Effector memory CD4-positive, alpha-beta T cell (primary cell): ENCODE measurements at places on chromosomes 2 and 18.

- DNase-seq: peak; percentile 44
These were observed 776 bp upstream of the KLF7 start for GRCh38 chr2:207166349-207167098.

- DNase-seq: no peak
These were observed 319.9 kb downstream of the TSN start for GRCh38 chr2:122075381-122075780.

DNA sequence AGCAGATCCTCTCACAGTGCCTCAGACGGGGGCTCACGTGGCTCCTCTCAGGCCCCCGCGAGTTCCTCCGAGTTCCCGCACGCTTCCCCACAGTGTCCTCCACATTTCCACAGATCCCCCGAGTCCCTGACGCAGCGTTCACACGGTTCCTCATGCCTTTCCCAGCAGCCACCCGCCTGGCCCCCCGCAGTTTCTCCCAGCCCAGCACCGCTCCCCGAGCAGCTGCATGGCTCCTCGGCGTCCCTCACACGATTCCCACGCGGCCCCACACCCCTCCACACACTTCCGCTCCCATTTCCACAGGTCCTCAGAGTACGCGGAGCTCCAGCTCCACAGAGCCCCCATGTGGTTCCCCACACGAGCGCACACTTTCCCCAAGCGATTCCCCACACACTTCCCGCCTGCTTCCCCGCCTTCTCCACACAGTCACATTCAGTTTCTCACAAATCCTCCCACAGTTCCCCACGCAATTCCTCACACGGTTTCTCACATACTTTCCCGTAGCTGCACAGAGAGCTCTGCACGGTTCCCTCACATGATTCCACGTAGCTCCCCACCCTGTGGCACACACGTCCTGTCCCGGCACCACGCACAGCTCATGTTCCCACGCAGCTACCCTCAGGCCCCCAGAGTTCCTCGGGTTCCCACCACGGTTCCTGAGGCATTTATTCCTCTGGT lies 39.9 kb downstream of the KIF1A start:
- no peak for DNase-seq

- DNase-seq: no peak
These were observed 94.6 kb downstream of the NYAP2 start for GRCh38 chr2:225494100-225494459.

DNA sequence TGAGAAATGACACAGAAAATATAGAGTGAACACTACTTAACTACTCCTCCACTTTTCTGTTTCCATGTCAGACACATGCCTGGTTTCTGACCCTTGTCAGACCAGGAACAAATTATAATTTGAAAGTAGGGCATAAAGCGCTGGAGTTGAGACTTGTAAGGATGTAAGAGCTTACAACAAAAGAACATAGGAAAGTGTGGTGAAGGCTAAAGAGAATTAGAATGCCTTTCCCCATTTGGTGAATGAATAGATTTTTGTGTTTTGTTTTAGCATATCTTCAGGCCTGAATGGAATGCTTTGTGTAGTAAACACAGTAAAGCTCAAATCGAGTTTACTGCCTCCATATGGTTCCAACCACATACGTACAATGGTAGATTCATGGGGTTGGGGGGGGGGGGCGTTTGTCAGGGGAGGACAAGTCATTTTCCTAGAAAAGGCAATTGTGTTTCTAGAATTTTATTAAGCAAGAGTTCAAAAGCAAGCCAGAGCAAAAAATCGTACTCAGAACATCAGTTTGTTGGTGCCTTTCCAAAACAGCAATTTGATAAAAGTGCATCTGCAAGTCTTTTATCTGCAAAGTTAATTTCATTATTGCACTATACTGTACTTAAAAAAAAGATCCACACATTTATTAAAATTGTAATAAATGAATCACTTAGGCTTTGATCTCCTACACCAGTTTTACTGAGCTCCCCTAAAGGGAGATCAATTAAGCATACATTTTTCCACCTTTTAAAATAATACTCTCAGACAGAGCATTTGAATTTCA lies 30.9 kb downstream of the NRXN1 start:
- DNase-seq: no peak

- no peak for DNase-seq
These were observed 86.6 kb downstream of the DNER start for GRCh38 chr2:229627728-229628127.

DNA sequence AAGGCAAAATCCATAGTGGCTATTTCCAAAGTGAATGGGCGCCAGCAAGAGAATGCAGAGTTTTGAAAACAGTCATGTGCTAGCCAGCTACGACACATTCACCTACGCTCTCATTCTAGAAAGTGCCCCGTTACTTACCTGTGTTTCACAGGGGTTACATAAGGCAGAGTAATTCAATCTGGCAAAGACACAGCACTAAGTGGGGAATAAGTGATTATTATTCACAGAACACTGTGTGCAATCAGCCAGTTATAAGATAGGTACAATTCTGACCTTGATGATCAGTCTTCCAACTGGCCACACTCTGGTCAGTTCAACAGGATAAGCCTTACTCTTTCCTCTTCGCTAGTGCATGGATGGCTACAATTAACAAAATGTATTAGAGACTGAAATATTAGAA lies 105.8 kb downstream of the CABYR start:
- DNase-seq: no peak

GRCh38 chr2:236975766-236976165 lies 109.9 kb upstream of the COPS8 start:
- no peak for DNase-seq

- no peak for DNase-seq
These were observed 40.0 kb upstream of the PUM2 start for GRCh38 chr2:20390524-20391123.

DNA sequence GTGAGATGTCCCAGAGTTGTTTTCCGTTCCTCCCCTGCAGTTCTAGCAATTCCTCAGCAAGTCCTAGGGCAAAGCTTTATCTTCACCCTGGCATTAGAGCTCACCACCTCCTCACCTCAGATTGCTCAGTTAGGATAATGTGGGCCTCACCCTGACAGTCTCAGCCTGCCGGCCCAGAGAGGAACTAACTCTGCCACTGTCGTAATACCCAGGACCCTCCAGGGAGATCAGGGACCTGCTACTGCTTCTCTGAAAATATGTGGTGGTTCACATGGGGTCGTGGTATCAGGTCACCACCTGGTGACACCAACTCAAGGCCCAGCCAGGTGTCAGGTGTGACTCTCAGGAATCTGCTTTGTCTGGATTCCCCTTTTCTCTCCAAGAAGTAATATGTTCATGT lies 120.7 kb downstream of the FEZ2 start:
- DNase-seq: no peak

- DNase-seq: no peak
These were observed 432.2 kb upstream of the SPRED2 start for GRCh38 chr2:65864619-65865018.

GRCh38 chr2:88210132-88211002 lies 40.2 kb downstream of the THNSL2 start:
- DNase-seq: no peak

GRCh38 chr2:60984720-60985119 lies 32.8 kb upstream of the PEX13 start:
- no peak for DNase-seq

DNA sequence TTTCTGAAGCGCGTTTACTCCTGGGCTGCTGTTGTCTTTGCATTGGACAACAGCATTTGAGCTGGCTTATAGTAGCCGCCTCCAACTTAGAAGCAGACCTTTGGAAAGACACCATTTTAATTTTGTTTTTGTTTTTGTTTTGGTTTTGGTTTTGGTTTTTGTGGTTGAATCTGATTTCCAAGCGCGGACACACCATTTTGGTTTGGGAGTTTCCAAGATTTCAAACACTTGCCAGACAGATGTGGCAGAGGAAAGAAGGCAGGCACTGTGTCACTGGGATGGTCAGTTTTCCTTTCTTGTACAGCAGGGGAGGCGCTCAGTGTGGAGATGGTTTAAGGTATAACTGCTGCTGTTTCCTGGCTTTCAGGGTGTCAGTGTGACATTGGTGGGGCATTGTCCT lies 126.8 kb downstream of the LAMA3 start:
- no peak for DNase-seq

DNA sequence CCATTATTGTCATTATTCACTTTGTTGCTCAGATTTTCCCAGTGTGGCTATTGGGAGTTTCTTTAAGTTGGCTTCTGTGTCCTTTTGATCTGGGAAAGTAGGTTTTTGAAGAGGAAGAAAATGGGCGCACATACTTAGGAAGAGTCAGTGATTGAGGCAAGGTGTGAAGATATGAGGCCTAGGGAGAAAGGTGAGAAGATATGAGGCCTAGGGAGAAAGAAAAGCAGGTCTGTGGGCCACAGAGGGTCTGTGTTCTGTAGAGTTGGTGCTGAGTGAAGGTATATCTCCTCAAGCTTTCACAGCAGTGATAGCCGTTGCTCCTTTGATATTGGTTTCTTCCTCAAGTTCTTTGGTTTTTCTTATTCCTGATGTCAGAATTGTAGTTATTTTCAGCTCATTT lies 126.2 kb downstream of the AGPS start:
- DNase-seq: no peak

DNA sequence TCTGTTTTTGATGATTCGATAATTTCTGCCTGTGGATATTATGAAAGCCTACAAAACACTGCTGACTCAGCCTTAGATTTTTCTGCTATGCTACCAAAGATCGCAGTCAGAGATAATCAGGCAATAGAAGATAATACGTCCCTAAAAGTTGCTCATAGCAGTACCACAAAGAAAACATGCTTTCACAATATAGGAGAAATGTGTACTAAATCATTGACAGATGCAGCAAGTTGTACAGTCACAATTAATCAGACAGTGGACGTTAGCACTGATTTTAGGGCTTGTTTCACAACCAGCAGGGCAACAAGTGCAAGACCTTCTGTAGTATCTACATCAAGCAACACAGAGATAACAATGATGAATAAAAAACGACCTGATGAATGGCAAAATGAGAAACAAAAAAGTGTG lies 19.5 kb downstream of the RBM44 start:
- no peak for DNase-seq

- DNase-seq: peak; percentile 33
These were observed 96.2 kb upstream of the ZNF532 start for GRCh38 chr18:58768293-58768974.

DNA sequence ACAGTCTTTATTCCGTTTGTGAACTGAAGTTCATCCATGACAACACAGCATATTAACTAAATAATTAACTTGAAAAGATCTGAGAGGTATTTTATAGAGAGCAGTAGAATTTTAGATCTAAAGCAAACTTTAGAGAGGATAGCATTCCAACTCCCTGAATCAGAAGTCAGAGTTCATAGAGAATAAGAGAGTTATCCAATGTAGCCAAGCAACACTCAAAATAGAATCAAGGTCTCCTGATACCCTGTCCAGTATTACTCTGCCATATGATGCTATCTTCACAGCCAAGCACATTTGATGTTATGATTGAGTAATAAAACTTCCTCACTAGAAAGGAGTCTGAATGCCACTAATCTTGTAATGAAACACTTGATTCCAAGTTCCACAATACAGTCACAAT lies 55.5 kb downstream of the RIT2 start:
- no peak for DNase-seq

- no peak for DNase-seq
These were observed 10.7 kb downstream of the STEAP3 start for GRCh38 chr2:119234021-119235019.

DNA sequence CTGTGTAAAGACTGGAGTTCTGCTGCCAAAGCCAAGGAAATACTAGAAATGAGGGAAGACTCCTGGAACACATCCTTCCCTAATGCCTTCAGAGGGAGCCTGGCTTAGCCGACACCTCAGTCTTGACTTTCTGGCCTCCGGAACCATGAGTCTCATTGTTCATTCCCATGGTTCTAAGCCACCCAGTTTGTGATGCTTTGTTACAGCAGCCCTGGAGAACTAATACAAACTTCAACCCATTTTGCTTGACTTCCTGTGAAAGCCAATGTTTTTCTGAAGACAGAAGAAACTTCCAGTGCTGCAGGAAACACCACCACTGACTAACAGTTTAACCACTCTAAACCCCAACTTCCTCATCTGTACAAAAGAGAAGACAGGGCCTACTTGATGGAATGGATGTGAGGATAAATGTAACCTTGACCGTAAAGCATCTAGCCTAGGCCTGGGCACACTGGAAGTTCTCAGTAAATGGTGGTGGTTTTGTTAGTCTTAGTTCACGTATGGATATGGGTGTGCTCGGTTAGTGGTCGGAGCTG lies 85.9 kb upstream of the RFX8 start:
- DNase-seq: no peak

- no peak for DNase-seq
These were observed 96.8 kb upstream of the CRACDL start for GRCh38 chr2:99032786-99033185.

DNA sequence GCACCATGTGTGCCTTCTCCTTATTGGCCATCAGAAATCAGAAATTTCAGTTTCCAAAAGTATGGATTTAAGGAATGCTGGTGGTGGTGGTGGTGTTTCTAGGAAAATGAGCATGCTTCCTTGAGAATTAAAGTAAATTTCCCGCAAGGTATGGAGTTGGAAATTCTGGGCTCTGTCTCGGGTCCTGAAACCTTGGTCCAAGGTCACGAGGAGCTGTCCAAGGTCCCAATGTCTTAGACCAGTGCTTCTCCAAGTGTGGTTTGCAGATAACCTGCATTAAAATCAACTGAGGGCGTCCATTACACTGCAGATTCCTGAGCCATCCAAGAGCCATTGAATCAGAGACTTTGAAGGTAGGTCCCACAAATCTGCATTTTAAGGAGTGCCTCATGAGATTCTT lies 210.9 kb upstream of the PKDCC start:
- peak; percentile 15 for DNase-seq

DNA sequence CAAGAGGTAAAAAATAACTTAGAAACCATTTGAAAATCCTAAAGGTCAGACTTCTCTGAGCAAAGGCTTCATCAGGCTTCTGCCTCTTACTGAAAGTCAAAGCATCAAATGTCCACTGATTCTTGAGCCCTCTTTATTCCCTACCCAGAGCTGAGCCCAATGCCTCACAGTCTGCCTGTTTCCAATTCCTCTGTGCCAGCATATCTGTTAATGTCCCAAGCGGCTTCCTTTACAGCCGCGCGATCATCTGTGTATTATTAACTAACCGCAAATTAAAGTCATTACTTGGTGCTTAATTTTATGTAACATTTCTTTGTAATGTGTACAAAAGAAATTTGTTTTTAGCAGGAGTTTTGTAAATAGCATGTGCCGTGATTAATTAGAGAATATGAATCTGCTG lies 418.8 kb upstream of the HNRNPA3 start:
- DNase-seq: no peak

- no peak for DNase-seq
These were observed 149.0 kb upstream of the EPC2 start for GRCh38 chr2:148495586-148495985.

- DNase-seq: no peak
These were observed 65.2 kb upstream of the CTAGE1 start for GRCh38 chr18:22482948-22483347.
